ENCODE measurements at places on chromosomes 6 and 20. TPM values are rescaled to one million over a fixed set of nuclear protein-coding genes. Genes with fewer than 3 reads are reported as not detected.

RIN2 gene
- total RNA-seq = not detected

TOMM34 gene
- total RNA-seq = 63.4 TPM

DNA sequence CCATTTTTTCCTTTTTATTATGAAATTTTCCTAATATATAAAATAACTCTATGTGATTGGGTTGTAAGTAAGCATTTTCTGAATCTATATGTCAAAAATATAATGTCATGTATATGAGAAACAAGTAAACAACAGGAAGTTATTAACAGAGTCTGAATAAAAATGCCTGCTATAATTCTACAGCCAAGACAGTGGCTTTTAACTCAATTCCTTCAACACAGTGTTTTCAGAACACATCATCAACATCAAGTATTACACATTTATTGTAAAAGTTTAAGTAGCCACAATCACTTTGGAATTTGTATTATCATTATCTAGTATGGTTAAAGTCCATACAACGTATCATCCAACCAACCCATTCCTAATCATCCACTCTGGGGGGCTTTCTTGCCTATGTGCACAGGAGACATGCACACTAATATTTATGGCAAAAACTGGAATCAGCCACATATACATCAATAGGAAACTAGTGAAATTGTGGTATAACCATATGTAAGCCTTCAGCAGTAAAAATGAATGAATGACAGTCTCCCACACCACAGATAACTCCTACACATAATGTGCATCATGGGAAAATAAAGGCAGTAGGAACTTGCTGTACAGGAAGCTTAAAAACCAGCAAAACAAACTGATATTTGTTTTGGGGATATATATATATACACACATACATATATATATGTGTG lies 6.9 kb upstream of the HLA-A start:
- no peaks in the 10 kb centered on the region for H3K27me3 ChIP-seq
- no peak overlapping the region for H3K4me3 ChIP-seq
- H3K27ac ChIP-seq = no peak overlapping the region
- no peak for DNase-seq
- no peaks in the 10 kb centered on the region for H3K4me1 ChIP-seq

GRCh38 chr6:114292431-114292830 lies 50.4 kb downstream of the HS3ST5 start:
- H3K27ac ChIP-seq = no peak overlapping the region
- H3K27me3 ChIP-seq = no peaks in the 10 kb centered on the region
- DNase-seq = no peak
- no peaks in the 10 kb centered on the region for H3K4me1 ChIP-seq

GRCh38 chr6:29694637-29695036 lies 13.7 kb upstream of the ZFP57 start:
- peaks cover 12% of the 10 kb centered on the region for H3K27me3 ChIP-seq
- no peak overlapping the region for H3K4me3 ChIP-seq
- H3K4me1 ChIP-seq = no peaks in the 10 kb centered on the region

GRCh38 chr6:131096786-131097185 lies 33.7 kb upstream of the EPB41L2 start:
- no peak overlapping the region for H3K4me3 ChIP-seq
- H3K4me1 ChIP-seq = no peaks in the 10 kb centered on the region
- DNase-seq = no peak
- peaks cover 6% of the 10 kb centered on the region for H3K27me3 ChIP-seq
